ENCODE measurements at places on chromosomes 11 and 22.

- DNase-seq = no peak
These were observed 110.8 kb upstream of the CD82 start for GRCh38 chr11:44454666-44455065.

DNA sequence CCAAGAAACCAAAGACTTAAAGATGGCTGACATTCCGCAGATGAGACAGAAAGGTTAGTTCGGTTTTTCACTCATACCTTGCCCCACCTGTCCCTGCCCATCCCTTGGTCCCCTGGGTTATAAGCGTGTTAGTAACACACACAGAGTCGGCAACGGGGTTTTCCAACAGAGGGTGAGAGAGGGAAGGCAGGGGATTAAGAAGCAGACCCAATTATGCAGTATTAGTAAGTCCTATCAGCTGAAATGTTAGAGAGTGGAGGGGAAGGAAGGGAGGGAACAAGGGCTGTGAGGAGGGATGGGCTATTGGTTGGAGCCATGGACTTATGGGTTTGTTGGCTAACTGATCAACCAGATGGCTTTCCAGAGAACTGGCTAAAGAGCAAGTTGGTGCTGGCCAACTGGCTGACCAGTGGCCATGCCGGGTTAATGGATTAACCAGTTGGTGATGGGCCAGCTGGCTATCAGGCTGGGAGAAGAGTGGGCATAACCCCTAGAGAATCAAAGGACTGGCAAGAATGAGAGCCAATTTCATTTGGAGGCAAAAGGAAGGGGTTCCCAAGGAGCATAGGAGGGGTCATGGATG, 45.5 kb downstream of the NRXN2 start:
- no peak for DNase-seq

GRCh38 chr11:111272420-111272819, 25.9 kb upstream of the POU2AF3 start:
- DNase-seq = no peak

GRCh38 chr22:30397656-30398635, 1.1 kb downstream of the SEC14L2 start:
- no peak for DNase-seq
